ENCODE measurements at places on chromosomes 2 and 18.

GRCh38 chr18:58788470-58788869 is 76.2 kb upstream of the ZNF532 start:
- DNase-seq = no peak

- DNase-seq = no peak
These were observed 184.5 kb upstream of the VRK2 start for GRCh38 chr2:57862153-57862552.

- DNase-seq = no peak
These were observed 297.0 kb upstream of the GULP1 start for GRCh38 chr2:187994464-187995331.

GRCh38 chr2:26064846-26065245 is 31.0 kb downstream of the RAB10 start:
- DNase-seq = no peak

DNA sequence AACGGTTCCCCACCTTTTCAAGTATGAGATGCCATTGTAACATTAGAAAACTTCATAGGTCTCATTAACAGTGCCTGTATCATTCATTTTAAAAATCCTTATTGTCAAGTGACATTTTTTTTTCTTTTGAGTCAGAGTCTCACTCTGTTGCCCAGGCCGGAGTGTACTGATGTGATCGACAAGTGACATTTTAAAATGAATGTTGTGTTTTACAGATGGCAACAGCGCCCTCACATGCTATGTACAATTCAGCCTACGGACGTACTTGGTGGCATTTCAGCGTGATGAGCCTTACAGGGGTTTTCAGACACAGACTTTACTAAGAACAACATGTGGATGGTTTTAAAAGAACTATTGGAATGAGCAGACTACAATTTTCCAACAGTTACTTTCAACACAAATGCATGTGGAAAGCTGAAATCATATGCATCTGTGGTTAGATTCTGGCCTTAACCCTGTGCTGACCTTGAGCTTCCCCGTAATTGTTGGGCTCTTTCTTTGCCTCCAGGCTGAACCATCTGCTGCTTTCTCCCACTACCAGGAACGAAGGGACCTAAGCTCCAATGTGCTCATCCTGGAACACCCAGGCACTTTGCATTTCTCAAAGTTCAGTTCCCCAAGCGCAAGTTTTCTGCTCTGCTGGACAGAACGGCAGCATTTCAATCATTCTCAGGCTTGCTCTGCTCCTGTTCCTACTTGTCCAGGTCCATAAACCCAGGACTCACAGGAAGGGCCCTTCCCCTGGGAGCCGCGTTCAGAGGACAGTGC is 119.9 kb upstream of the NDUFV2 start:
- no peak for DNase-seq

DNA sequence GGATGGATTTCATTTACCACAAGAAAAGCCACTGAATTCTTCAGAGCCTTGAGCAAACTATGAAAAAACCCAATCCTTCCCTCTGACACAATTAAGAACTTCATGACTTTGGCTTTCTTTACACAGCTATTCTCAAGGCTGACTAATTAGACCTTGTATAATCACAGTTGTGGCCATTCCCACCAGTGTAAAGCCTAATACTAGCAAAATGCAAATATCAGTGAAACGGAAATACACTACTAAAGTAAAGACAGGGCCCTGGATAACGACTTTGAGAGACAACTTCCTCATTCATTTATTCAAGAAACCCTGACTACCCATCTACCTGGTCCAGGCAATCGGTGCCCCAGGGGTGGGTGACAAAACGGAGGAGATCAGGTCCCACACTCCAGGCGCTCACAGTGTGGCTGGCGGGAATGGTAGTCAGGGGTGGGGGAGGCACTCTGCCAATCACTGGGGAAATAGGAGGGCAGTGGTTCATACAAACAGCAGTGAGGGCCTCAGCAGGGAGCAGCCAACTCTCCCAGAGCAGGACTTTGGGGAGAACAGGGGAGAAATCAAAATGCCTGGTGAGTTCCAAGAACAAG is 28.1 kb downstream of the TMEM163 start:
- no peak for DNase-seq

- DNase-seq = no peak
These were observed 234.3 kb downstream of the ALK start for GRCh38 chr2:29687121-29687520.

GRCh38 chr2:7838669-7839068 is 843.2 kb upstream of the ID2 start:
- DNase-seq = no peak

GRCh38 chr2:236593531-236593930 is 23.9 kb downstream of the ACKR3 start:
- no peak for DNase-seq

- DNase-seq = no peak
These were observed 589.8 kb upstream of the CDH2 start for GRCh38 chr18:28766721-28767120.

- DNase-seq = no peak
These were observed 59.9 kb downstream of the SMAD2 start for GRCh38 chr18:47870605-47871004.

GRCh38 chr2:233056961-233057605 is 3.1 kb upstream of the INPP5D start:
- DNase-seq = no peak

GRCh38 chr2:191863988-191864387 is 17.1 kb upstream of the CAVIN2 start:
- DNase-seq = no peak

DNA sequence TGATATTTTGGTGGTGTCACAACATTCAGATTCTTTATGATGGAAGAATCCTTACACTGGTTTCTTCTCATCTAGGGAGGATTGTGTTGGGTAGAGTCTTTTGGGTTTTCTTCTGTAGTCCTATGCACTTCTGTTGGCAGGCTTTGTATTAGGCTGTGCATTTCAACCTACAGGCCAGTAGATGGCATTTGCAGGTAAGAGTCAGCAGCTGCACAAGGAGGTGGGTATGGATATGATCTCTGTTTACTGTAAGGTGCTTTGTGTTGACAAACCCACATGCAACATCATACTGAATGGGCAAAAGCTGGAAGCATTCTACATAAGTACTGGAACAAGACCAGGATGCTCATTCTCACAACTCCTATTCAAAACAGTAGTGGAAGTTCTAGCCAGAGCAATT is 656.8 kb downstream of the METTL4 start:
- no peak for DNase-seq

- no peak for DNase-seq
These were observed 1.1 kb upstream of the RNU4ATAC start for GRCh38 chr2:121529439-121530211.

- DNase-seq = peak; percentile 21
These were observed 28.6 kb downstream of the PCBP1 start for GRCh38 chr2:70115646-70116442.

DNA sequence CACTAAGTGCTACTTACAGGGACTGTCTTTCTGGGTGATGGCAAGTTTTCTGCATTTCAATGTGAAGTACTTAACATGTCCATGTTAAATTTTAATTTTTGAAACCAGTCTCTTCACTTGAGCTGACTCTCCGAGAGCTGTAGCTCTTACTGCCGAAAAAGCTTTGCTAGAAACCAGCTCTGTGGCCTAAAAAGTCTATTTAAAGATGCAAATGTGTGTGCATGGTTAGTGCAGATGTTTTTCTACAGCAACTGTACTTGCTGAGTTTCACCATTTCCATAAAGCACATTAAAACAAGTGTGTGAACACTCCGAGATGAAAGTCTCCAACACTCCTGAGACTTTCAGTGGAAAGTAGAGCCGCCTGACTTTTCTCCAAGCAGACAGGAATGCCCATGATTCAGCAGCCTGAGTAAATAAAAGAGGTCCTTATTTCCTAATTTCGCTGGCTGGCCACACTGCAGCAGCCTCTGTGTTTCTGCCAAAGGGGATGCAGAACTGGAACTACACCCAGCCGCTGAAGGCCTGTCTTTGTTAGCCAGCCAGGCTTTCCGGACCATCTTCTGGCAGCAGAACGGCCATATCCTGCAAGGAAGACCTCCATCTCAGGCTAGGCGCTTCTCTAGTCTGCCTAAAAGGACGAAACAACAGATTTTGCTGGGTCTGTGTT is 121.2 kb downstream of the ZNF521 start:
- no peak for DNase-seq

- no peak for DNase-seq
These were observed 779.5 kb upstream of the LRRTM1 start for GRCh38 chr2:81084101-81084500.

DNA sequence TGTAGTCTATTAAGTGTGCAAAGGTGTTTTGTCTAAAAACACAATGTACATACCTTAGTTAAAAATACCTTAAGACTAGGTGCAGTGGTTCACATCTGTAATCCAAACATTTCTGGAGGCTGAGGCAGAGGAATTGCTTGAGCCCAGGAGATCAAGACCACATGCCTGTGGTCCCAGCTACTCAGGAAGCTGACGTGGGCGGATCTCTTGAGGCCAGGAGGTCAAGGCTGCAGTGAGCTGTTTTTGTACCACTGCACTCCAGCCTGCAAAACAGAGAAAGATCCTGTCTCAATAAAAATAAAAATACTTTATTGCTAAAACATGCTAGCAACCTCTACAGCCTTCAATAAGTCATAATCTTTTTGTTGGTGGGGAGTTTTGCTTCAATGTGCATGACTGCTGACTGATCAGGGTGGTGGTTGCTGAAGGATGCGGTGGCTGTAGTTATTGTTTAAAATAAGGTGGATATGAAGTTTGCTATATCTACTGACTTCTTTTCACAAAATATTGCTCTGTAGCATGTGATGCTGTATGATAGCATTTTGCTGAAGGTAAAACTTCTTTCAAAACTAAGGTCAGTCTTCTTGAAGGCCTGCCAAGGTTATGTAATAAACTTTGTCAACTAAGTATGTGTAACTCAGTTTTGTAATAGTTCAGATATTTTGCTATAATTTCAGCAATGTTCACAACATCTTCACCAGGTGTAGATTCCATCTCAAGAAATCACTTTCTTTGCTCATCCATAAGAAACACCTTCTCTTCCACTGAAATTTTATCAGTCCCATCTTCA is 1238.0 kb upstream of the NRXN1 start:
- no peak for DNase-seq

DNA sequence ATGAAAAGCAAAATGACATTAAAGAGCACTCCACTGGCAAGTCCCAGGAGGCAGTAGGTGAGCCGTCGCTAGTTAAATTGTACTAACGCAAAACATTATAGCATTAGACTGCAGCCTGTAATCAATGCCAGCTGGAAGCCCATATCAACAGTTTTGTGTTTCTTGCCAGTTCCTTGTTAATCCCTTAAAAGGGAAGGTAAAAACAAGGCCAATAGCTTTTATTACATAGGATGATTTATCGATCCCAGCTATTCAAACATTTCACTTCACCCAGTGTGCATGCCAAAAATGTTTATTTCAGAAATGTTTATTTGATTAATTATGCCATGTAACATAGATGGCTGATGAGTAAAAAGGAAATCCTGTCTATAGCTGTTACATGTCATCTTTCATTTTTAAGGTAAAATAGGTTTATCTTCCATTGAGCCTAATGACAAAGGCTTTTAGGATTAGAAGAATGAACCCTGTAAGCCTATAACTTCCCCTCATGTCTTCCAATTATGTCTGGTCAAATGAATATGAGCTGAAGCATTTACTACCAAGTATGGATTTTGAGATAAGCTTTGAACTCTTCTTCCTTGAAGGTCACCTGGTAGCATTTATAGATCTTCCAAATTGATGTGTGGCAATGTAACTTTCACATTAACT is 591.2 kb downstream of the RNF144A start:
- peak; percentile 72 for DNase-seq

DNA sequence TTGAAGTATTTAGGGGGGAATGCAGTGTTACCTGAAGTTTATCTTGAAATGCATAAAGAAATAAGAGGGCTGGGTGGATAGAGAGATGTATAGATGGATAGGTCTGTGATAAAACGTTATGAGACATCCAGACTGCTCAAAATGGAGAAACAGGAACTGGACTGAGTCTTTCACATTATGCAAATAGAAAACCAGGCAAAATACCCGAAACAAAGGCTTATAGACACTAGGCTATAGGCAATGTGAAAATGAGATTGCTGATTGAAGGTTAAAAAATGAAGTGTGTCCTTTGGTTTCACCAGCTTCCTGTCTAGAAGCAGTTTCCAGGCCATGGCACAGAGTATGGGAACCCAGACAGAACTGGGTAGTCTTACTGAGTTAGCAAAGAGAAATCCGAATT is 24.9 kb upstream of the SLC3A1 start:
- DNase-seq = no peak

GRCh38 chr2:219495531-219496122 is 3.1 kb upstream of the GMPPA start:
- no peak for DNase-seq

DNA sequence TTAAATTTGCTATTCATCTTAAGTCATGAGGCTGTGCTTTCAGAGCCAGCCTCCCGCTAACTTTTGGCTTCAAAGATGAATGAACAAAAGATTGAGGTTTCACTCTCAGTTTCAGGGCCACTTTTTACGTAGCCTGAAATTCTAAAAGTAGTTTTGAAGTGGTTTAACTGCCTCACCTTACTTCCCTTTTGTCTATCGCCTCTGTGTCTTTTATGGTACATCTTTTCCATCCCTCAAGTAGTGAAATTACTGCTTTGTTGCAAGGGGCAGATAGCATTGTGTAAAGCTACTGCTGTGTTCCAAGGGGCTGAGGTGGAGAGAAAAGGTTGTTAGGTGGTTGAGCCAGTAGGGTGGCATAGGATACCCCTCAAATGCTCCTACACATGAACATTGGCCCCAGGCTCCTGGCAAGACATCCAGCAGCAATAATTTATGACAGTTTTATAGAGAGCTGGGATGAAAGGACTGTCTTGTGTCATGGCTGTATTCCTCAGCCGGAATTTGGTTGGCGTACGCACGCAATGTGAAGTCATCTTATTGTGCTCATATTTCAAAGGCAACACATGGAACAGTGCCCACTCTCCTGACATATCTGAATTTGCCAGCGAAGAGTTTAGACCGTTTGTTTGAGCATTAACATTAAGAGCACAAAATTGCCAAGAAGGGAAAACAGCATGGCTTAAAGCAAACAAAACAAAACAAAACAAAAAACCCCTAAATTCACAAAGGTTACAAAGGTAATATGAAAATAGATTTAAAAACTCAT is 32.2 kb downstream of the QPCT start:
- no peak for DNase-seq

DNA sequence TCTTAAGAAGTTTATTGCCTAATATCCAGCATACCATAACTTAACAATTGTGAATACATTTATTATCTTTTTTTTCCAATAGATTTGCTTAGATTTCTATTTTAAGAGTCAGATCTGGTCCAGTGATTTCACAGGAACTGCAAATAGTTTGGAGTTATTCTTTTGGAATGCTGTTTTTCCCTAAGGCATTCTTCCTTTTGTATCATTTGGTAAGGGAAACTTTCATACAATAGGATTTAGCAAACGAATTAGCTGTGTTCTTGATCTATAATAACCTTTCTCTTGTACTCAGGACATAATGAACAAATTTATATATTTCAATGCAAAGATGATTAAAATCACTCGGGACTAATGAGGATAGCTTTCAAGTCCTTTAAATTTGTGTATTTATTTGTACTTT is 201.6 kb downstream of the ERBB4 start:
- no peak for DNase-seq

DNA sequence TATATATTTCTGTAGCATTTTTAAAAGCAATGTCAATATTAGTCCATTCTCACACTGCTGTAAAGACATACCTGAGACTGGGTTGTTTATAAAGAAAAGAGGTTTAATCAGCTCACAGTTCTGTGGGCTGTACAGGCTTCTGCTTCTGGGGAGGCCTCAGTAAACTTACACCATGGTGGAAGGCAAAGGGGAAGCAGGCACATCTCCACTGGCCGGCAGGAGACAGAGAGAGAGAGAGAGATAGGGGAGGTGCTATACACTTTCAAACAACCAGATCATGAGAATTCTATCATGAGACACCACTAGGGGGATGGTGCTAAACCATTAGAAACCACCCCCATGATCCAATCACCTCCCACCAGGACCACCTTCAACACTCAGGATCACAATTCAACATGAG is 43.1 kb downstream of the CHMP3 start:
- no peak for DNase-seq

Data from NCI-H187 (cell line).